ENCODE measurements at places on chromosomes 4 and X. TPM values are rescaled to one million over a fixed set of nuclear protein-coding genes. Genes with fewer than 3 reads are reported as not detected.
A peak's percentile ranks its signal among the peaks of the same experiment; 100 is the strongest.

MAGEA12 gene
- 76.2 TPM for total RNA-seq

DNA sequence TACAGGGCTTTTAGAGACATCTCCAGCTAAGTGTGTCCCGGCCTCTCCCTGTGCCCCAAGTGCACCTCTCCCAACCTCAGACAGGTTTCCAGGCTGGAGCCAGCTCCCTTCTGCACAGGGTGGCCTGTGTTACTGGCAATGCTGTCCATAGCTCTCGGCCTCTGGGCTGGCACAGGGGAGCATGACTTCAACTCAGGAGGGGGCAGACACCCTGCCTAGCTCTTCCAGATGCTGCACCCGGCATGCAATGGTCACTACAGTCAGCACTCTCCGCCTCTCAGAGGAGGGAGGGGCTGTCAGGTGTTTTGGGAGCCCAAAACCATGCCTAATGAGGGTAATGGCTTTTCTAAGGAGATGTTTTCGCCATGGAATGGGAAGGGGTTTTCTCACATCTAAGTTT is 2.4 kb upstream of the IRAK1 start:
- DNase-seq, result peak; percentile 33

GRCh38 chrX:113392355-113392754 is 551.7 kb upstream of the AMOT start:
- no peak for DNase-seq

PFKFB1 gene
- total RNA-seq, result 0.24 TPM

GRCh38 chrX:24979081-24979480 is 36.7 kb downstream of the ARX start:
- DNase-seq, result no peak

DNA sequence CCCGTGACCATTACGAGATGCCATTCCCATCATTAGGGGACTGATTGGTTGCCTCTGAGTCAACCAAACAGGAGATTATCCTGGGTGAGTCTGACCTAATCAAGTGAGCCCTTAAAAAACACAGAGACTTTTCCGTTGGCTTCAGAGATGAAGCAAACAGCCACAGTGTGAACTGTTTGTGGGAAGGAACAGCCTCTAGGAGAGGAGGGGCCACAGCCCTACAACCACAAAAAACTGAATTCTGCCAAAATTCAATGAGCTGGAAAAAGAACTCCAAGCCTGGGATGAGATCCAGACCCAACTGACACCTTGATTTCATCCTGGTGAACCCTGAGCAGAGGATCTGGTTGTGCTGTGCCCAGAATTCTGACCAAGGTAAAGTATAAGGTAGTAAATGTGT is 31.3 kb upstream of the TBL1X start:
- no peak for DNase-seq

- DNase-seq, result no peak
These were observed 46.2 kb upstream of the NHS start for GRCh38 chrX:17328837-17329236.

- DNase-seq, result no peak
These were observed 745.8 kb upstream of the GALNTL6 start for GRCh38 chr4:171067422-171067821.

SLC9A7 gene
- 0.18 TPM for total RNA-seq

DNA sequence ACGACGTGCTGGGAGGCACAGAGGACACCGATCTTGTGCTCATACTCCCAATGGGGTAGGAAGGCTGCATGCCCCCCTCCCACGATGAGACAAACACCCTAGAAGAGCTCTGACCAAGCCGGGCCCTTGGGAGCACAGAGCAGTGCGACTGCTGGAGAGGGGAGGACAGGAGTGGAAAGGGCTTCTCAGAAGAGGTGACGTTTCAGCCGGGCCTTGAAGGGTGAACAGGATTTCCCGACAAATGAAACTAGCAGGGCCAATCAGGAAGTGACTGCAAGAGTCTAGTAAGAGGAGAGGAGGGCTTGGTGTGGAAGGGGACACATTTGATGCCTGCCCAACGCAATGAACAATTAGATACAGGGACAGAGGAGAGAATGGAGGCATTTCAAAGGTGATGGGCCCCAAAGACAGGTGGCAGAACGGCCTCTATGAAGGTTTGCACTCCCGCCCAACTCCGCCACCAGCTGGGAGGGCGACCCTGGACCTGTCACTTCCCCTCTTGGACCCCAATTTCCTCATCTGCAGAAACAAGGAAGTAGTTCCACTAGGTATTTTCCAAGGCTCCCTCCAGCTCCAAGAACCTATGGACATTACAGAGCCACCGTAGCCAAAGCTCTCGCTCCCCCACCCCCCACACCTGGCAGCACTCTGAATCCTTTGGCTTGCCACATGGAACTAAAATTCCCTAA is 3.9 kb downstream of the HCFC1 start:
- DNase-seq, result no peak

DNA sequence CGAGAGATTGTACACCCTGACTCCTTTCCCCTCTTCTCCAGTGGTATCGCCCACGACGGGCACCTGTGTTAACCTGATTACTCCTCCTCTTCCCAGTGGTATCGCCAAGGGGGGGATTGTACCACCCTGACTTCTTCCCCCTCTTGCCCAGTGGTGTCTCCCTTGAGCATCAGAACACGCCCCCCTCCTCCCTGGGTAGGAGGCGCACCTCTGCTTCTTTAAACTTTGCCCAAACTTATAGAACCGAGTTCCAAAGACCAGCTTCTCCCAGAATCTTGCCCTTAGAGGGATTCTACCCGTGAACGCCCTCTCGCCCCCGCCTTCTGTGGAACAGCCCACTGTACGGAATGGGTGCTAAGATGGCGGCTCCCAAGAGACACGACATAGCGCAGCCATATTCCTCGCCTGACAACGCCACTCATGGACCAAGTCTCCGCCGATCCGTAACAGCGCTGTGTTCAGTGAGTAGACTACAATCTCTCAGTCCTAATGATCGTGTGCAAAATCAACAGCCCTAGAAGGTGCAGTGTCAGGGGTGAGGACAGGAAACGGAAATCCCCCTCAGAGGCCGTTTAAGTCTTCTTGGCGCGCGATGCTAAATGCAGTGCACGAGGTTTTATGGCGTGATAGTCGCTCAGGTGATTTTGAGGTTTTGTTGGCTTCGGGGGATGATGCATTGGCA is 4.2 kb upstream of the ZNF157 start:
- DNase-seq, result peak; percentile 47

ADAMTS3 gene
- total RNA-seq, result 18.0 TPM

DNA sequence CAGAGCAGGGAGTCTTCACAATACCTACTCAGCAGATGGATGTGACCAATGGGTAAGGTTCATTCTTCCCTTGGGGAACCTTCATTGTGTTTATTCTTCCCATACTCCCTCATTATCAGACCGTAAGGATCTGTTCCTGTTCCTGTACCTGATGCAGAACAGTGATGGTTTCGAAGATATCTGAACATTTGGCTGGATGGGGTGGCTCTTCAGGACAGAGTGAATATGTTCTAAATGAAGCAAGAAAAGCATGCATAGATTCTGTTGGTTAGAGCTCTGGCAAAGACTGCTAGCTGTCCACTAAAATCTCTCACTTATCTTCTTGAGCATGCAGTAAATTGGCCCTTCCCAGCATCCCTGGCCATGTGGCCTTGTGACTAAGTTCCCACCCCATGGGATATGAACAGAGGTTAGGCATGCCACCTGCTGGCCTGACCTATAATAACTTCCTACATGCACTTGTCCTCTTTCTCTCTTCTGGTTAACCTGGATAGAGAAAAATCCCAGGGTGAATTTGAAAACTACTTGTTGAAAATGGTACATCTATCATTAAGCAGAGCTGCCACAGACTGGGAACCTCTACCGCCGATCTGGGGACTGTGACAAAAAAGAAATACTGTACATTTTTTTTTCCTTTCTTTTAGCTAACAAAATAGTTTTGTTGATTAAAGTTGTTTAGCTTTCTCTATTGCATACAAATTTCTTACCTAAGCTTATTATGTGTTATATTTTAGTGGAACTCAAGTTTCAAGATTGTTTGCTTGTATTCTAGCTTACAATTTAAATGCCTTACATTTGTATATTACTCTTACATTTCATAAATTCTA is 60.0 kb upstream of the BANK1 start:
- DNase-seq, result peak; percentile 17

DNA sequence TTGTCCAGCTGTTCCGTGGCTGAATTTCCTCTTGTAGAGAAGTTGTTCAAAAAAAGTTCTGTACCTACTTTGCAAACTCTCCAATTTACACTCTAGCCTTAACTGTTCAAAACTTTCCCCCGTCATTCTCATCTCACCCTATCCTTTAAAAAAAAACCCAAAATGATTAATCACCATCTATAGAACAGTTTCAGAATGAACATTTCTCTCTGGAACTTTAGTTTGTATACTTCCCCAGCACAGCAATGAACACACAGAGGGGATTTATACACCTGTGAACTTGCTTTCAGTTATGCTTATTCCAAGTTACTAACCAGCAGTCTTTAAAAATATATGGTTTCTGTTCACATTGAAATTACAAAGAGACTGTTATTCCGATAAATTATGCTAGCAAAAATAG is 1.2 kb downstream of the GEMIN8 start:
- DNase-seq, result no peak

DNA sequence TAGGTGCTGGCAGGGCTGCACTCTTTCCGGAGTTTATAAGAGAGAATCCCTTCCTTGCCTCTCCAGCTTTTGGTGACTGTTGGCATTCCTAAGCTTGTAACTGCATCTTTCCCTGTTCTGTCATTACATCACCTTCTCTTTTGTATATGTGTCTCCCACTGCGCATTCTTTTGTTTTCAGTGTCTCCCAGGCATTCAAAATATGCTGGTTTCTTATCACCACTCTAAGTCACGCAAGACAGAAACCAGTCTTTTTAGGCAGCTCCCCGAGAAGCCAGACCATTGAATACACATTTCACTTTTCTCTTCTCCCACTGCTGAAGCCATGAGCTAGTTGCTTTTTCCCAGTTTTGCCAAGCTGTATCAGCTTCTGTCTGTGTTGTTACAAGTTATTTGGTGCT is 71.0 kb downstream of the LAS1L start:
- no peak for DNase-seq

DNA sequence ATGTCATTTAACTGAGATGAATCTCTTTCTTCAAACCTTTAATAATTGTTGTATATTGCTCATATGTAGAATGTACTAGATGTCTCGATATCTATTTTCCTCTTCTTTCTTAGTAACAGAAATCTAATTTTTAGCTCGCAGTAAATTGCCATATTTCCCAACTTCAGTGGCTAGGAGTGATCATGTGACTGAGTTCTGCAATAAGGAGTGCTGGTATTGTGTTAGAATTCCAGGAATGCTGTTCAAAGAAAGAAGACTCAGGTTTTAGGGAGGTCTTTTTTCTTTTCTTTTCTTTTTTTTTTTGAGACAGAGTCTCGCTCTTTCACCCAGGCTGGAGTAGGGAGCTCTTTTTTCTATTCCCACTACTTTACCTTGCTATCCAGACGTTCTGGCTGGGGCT is 81.7 kb downstream of the SLC10A7 start:
- DNase-seq, result no peak

DNA sequence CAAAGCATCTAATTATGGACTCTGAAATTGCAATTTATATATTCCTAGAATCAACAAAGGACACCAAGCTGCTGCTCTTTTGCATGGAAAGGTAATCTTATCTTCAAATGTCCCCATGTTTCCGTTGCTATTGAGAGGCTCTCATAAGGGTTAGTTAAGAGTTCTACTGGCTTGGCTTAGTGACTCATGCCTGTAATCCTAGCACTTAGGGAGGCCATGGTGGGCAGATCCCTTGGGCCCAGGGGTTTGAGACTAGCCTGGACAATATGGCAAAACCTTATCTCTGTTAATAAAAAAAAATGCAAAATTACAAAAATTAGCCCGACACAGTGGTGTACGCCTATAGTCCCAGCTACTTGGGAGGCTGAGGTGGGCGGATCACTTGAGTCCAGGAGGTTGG is 93.4 kb upstream of the RAPGEF2 start:
- DNase-seq, result peak; percentile 40

All from K562 (cell line).